Mesenteric fat pad (tissue), 1 donor: ENCODE measurements at places on chromosomes 7 and 10. TPM values are rescaled to one million over a fixed set of nuclear protein-coding genes. Genes with fewer than 3 reads are reported as not detected.

Gene ANXA8
- total RNA-seq: not detected

GRCh38 chr10:4691776-4692175, 134.2 kb upstream of the AKR1E2 start:
- no peak for DNase-seq

- DNase-seq: peak; percentile 92
Observed at GRCh38 chr10:46523119-46523961, 33.1 kb downstream of the GPRIN2 start.

GRCh38 chr7:126768836-126769235, 483.9 kb downstream of the GRM8 start:
- DNase-seq: no peak

DNA sequence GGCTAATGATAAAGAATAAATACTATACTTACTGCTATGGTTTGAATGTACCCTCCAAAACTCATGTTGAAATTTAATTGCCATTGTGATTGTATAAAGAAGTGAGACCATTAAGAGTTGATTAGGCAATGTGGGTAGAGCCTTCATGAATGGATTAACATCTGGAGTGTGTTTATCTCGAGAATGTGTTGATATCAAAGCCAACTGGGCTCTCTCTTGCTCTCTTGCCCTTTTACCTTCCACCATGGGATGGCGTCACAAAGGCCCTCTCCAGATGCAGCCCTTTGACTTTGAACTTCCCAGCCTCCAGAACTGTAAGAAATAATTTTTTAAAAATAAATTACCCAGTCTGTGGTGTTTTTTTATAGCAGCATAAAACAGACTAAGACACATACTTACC, 50.1 kb upstream of the GHITM start:
- DNase-seq: no peak

Gene TRPV6
- not detected for total RNA-seq

- DNase-seq: no peak
Observed at GRCh38 chr7:41820111-41820671, 117.3 kb upstream of the INHBA start.

Gene SPDYE5
- total RNA-seq: not detected

DNA sequence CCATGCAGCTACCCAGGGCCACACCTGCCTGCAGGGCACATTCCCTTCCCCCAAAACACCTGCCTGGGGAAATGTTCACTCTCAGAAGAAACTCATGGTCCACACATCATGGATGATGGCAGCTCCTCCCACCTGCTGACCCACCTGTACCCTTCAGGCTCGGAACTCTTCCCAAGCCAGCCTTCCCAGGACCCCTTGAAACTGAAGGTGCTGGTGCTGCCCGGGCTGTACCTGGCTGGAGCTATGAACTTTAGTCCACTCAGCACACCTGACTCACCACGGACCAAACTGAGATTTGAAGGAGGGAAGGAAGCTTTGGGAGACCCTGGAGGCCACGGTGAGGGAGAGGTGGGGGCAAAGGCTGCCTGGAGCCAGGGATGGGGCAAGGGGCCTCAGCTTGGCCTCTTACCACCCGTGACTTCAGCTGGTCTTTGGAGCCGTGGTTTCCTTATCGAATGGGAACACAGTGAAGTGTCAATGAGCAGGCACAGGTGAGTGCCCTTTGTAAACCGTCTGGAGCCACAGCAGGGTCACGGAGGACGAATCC, 30.1 kb upstream of the INPP5A start:
- peak; percentile 37 for DNase-seq

Gene TRPV5
- not detected for total RNA-seq

- DNase-seq: no peak
Observed at GRCh38 chr7:115707258-115708012, 323.1 kb downstream of the TFEC start.

GRCh38 chr7:146528581-146528980, 412.0 kb downstream of the CNTNAP2 start:
- no peak for DNase-seq

Gene HOXA4
- total RNA-seq: 4.0 TPM

DNA sequence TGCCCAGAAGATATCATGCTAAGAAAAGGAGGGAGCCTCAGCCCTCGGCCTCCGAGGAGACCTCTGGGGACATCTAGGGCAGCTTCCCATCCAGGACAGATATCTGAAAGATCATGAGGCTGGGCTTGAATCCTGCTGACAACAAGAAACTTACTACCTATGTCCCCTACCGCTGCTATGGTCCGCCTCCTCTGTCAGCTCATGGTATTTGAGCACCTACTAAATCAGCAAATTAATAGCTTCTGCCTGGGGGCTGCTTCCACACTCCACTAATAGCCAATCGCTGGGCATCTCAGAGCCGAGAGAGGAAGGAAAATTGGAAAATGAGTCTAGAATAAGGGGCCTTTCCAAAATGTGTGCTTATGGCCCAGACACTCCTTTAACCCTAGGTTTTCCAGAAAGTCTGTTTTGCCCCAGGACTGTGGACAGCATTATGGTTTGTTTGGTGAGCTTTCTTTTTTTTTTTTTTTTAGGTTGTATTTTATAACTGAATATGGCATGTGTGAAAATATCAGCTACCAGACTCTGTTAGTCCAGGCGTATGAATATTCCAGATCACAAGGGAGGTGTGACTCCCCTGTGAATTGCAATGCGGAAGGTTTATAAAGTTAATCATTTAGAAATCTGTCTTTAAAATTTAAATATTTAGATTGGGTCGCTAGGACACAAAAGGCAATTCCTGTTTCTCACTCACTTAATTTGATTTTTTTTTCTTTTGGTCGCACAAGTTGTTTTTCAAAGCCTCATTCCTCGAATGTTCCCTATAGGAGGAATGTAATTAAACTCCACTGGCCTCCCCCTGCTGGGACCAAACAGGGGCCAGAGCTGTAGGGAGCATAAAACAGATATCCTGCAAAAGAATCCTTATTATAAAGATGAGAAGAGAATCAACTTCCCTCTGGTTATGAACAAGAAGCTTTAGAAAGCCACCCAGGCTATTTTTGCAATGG, 89.4 kb downstream of the PARP12 start:
- DNase-seq: no peak

DNA sequence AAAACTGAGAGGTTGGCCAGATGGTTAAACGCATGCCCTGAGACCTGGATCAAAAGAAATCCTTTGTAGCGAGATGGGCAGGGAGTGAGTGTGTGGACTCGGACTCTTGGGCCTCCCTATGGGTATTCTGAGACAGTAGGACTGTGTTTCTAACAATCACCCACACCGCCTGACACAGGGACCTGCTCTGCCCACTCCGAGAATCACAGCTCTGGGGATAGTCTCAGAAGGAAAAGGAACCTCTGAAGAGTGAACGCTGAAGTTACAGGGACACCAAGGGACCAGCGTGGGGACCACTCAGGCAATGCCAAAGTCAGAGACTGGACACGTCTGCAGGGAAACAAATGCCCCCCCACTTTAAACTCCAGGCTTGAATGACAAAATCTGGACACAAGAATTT, 242.1 kb upstream of the TCERG1L start:
- DNase-seq: no peak

DNA sequence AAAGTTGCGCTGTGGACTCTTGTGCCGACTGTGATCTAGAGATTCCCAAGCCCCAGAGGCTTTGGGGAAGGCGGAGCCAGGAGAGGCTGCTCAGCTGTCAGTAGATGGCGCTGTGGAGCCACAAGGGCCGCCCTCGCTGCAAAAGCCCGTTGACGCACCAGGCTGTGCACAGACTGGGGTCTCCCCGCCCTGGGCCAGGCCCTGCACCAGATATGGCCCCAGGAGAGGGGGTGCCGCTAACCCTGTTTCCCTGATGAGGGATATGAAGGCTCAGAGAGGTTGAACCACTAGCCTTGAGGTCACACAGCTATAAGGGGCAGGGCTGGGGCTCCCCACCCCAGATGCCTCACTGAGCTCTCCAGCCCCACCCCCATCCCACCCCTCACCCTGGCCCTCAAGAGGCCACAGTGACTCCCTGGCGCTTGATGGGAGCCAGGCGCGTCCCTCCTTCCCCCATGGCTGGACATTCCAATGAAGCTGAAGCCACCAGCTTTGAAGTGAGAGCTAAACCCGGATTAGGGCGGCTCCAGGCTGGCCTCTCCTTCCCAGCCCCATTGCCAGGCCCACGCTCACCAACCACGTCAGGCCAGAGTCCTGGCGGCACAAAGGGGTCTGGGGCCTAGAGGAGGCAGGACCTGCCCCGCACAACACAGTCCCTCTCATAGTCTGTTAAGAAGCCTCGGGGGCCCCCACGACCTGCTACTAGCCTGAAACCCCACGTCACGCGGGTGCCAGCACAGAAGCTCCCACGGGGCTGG, 26.4 kb downstream of the MYL10 start:
- DNase-seq: no peak

Gene SPDYE9
- total RNA-seq: not detected

- no peak for DNase-seq
Observed at GRCh38 chr7:81079746-81080145, 160.9 kb upstream of the SEMA3C start.

DNA sequence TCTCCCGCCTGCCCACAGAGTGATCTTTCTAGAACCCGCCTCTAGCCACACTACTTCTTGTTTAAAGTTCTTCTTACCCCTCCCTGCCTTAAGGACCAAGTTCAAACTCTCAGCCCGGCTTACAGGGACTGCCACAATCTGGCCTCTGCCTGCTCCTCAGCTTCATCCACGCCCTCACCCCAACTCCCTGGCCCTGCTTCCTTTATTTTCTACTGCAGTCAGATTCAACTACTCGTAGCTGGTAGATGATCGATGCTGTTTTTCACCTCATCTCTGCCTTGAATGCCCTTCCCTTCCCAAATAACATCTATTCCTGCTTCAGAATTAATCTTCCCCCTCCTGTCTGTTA, 508.5 kb downstream of the RPS24 start:
- DNase-seq: no peak

Gene ASZ1
- not detected for total RNA-seq

Gene ADCY1
- total RNA-seq: 3.3 TPM

DNA sequence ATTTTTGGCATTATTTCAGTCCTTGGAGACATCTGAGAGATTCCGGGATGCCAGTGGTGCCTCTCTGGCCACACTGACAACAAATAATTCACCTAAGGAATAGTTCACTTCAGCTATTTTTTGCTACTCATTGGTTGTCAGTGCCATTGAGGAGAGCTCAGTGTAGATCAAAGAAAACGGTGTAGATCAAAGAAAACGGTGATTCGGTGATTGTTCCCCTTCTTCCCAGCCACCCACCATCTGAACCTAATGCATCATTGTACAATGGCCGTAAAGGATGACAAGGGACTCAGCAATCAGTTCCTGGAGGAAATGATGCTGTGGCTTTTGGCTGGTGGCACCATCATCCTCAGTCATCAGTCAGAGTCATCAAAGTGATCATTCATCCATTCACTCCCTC, 80.6 kb downstream of the PTPRZ1 start:
- DNase-seq: no peak

Gene POP7
- total RNA-seq: 25.9 TPM

- DNase-seq: no peak
Observed at GRCh38 chr10:61284222-61284890, 168.8 kb downstream of the TMEM26 start.

- peak; percentile 65 for DNase-seq
Observed at GRCh38 chr10:75202321-75203045, 8.1 kb upstream of the VDAC2 start.

Gene MAT1A
- total RNA-seq: 0.13 TPM

DNA sequence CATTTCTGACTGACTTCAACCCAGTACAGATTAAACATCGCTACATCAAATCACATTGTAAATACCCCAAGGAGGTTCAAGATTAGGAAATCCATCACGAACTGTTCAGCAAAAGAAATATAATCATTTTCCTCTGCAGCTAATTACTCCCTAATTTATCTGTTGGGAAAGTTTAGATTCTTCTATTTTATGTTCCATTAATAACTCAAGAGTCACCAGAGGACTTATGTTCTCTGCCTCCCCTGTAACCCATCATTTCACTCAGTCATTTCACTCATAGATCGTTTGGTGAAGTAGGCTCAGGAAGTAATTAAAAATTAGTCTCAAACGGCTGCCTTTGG, 45.2 kb downstream of the FAM171A1 start:
- DNase-seq: no peak

- no peak for DNase-seq
Observed at GRCh38 chr10:71359364-71360046, 37.2 kb upstream of the CDH23 start.

GRCh38 chr10:43251419-43252165, 15.3 kb downstream of the RASGEF1A start:
- DNase-seq: peak; percentile 84
